ENCODE measurements at places on chromosomes 1 and 21. TPM values are rescaled to one million over a fixed set of nuclear protein-coding genes. Genes with fewer than 3 reads are reported as not detected.

DNA sequence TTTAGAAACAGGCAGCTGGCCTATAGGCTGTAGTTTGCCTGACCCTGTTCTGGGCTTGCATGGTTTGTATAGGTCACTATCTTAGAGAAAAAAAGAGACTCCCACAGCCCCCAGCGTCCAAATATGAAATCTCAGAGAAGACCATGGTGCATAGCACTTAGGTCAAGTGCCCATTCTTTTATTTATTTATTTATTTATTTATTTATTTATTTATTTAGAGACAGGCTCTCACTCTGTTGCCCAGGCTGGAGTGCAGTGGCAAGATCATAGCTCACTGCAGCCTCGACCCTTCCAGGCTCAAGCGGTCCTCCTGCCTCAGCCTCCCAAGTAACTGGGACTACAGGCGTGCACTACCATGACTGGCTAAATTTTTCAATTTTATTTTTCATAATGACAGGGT is 50.8 kb upstream of the ARTN start:
- H3K4me1 ChIP-seq: peaks cover 11% of the 10 kb centered on the region
- no peak for DNase-seq
- no peaks in the 10 kb centered on the region for H3K36me3 ChIP-seq
- H3K4me3 ChIP-seq: no peak overlapping the region
- H3K27me3 ChIP-seq: no peaks in the 10 kb centered on the region
- H3K27ac ChIP-seq: no peak overlapping the region

GRCh38 chr1:2986549-2987305 is 34.5 kb upstream of the ACTRT2 start:
- DNase-seq: no peak
- no peaks in the 10 kb centered on the region for H3K27me3 ChIP-seq
- H3K36me3 ChIP-seq: no peaks in the 10 kb centered on the region
- no peak overlapping the region for H3K4me3 ChIP-seq
- no peak overlapping the region for H3K27ac ChIP-seq
- H3K4me1 ChIP-seq: no peaks in the 10 kb centered on the region

DNA sequence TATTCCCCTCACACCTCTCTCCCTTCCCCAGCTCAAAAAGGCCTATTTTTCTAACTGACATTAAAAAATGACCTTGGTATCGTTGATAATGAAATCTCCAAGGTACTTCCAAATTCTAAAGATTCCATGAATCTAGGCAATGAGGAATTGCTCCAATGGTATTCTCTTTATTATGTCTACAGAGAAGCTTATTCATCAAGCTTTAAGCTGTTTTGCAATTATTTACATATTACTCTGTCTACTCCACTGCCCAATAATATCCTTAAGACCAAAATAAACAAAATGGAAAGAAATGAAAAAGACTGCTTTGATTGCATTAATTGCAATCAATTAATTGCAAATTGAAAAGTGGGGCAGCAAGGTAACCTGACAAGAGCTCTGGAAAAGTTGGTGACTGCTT is 7.9 kb downstream of the PLPP3 start:
- H3K27ac ChIP-seq: no peak overlapping the region
- H3K27me3 ChIP-seq: no peaks in the 10 kb centered on the region
- no peak for DNase-seq
- H3K36me3 ChIP-seq: no peaks in the 10 kb centered on the region

- no peak overlapping the region for H3K4me3 ChIP-seq
- no peaks in the 10 kb centered on the region for H3K36me3 ChIP-seq
- H3K4me1 ChIP-seq: peaks cover 4% of the 10 kb centered on the region
- peaks cover 11% of the 10 kb centered on the region for H3K27me3 ChIP-seq
These were observed 62.7 kb downstream of the SYF2 start for GRCh38 chr1:25169610-25170009.

DNA sequence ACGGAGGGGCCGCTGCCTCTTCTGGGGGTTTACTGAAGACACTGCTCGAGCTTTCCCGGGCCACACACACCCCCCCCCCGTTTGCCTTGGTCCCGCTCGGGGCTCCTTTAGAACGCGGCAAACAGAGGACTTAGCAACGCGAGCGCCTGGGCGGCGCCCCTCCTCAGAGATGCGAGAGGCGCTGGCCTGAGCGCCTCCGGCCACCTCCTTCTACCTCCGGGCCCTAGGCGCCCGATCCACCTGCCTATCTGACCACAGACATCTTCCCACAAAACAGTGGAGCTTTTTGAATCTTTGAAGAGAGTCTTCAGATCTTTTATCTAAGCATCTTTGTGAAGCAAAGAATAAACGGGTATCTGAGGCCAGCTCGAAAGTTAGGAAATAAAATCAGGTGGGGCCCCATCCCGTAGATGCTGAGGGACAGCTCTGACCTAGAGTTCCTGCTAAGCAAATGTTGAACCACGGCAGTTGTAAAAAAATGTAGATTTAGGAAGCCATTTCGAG is 436 bp upstream of the TTLL7 start:
- no peak for DNase-seq
- no peaks in the 10 kb centered on the region for H3K36me3 ChIP-seq
- H3K27ac ChIP-seq: no peak overlapping the region
- peak overlapping the region; percentile 71 for H3K4me3 ChIP-seq

DNA sequence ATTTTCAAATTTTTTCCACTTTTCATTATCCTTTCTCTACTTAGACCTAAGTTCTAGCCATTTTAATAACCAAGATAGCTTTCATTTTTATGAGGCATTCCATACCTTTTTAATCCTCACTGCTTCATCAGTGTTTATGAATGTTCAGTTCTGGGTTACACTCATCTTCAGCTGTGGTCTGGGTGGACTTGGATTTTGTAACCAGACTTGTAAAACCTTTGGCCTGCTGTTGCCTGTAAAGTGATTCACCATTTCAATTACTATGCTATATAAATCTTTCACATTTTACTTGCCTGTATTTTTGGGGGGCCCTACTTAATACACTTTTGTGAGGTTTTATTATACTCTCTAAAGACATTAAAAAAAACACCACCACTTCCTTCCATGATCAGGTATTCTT is 46.2 kb downstream of the USP25 start:
- H3K4me1 ChIP-seq: no peaks in the 10 kb centered on the region
- DNase-seq: no peak
- H3K27me3 ChIP-seq: no peaks in the 10 kb centered on the region
- peaks cover 4% of the 10 kb centered on the region for H3K36me3 ChIP-seq

DNA sequence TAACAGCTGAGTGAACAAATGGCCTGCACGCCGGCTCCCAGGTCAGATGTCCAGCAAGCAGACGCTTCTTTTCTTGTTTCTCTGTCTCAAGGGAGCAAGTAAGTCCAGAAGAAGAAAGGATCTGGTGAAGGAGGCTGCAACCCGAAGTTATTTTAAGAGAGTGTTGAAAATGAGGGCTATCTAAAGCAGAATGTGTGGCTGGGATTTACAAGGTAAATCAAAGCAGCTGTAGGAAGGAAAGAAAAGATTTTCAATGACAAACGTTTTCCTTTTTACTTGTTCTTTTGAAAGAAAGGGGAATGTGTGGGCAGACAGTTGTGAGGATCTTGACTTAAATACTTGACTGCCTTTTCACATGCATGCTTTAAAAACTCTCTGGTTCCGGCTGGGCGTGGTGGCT is 311.5 kb downstream of the KIF26B start:
- DNase-seq: no peak
- no peaks in the 10 kb centered on the region for H3K36me3 ChIP-seq
- H3K4me1 ChIP-seq: no peaks in the 10 kb centered on the region
- H3K27ac ChIP-seq: no peak overlapping the region

- H3K4me3 ChIP-seq: no peak overlapping the region
- H3K4me1 ChIP-seq: no peaks in the 10 kb centered on the region
- DNase-seq: no peak
- no peaks in the 10 kb centered on the region for H3K27me3 ChIP-seq
These were observed 93.3 kb upstream of the ADAMTS5 start for GRCh38 chr21:27060190-27060589.

DNA sequence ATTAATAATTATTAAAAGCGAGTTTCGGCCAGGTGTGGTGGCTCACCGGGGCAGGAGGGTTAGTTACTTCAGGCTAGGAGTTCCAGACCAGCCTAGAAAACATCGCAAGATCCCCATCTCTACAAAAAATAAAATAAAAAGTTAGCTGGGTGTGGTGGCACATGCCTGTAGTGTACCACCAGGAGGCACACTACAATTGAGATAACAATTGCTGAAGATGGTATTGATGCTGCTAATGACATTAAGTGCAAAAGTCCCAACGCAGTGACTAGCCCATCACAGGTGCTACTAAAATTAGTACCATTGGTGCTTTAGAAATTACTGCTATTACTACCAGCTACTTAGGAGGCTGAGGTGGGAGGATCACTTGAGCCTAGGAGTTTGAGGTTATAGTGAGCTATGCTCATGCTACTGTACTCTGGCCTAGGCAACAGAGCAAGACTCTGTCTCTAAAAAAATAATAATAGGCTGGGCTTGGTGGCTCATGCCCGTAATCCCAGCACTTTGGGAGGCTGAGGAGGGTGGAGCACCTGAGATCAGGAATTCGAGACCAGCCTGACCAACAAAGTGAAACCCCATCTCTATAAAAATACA is 156.6 kb downstream of the GREM2 start:
- no peak overlapping the region for H3K27ac ChIP-seq
- H3K36me3 ChIP-seq: no peaks in the 10 kb centered on the region
- H3K4me3 ChIP-seq: no peak overlapping the region
- peak; percentile 5 for DNase-seq
- no peaks in the 10 kb centered on the region for H3K4me1 ChIP-seq

DNA sequence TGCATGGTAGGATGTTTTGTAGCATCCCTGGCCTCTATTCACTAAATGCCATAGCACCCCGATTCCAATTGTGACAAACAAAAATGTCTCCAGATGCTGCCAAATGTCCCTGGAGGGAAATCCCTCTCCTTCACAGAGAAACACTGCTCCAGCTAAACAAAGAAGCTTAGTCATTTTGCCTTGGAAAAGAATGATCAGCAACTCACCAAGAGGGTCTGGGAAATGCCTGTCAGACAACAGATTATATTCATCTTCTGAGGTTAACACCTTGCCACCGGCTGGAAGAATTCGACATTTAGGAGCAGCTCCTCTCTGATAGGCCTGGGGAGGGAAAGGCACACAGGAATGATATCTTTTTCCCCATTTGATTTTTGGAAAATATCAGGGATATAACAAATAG is 84.4 kb downstream of the NIBAN1 start:
- no peak for DNase-seq
- H3K27me3 ChIP-seq: no peaks in the 10 kb centered on the region

DNA sequence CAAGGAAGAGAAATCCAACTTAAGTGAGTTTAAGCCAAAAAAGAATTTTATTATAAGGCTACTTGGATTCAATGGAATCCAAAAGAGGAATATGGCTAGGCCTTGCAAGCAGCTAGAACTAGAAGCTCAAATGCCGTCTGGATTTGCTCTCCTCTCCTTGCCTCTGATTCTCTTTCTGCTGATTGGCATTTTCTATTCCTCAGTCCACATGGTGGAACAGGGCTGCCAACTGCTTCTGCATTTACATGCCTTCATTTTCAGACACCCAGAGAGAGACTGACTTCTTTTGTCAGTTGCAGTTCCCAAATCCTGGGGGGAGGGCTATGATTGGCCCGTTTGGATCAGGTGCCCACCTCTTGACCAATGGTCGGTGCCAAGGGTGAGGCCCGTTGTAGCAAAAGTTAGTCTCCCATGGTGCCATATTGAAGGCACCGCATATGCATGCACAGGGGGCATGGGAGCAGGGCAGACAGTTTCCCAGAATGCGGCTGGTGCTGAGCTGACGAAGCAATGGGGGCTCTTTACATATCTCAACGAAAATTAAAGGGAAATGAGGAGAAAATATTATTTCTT is 18.3 kb downstream of the ZBTB18 start:
- no peaks in the 10 kb centered on the region for H3K36me3 ChIP-seq
- H3K4me1 ChIP-seq: peaks cover 10% of the 10 kb centered on the region
- H3K27ac ChIP-seq: no peak overlapping the region
- no peak for DNase-seq
- H3K27me3 ChIP-seq: peaks cover 7% of the 10 kb centered on the region
- H3K4me3 ChIP-seq: no peak overlapping the region

GRCh38 chr1:8431019-8431418 is 113.1 kb downstream of the SLC45A1 start:
- DNase-seq: peak; percentile 18
- peaks cover 49% of the 10 kb centered on the region for H3K4me1 ChIP-seq
- H3K36me3 ChIP-seq: no peaks in the 10 kb centered on the region
- H3K27ac ChIP-seq: peak overlapping the region; percentile 32

GRCh38 chr1:178946416-178946815 is 75.5 kb upstream of the ANGPTL1 start:
- H3K27me3 ChIP-seq: no peaks in the 10 kb centered on the region
- H3K4me3 ChIP-seq: no peak overlapping the region
- H3K27ac ChIP-seq: no peak overlapping the region
- no peaks in the 10 kb centered on the region for H3K36me3 ChIP-seq
- no peaks in the 10 kb centered on the region for H3K4me1 ChIP-seq
- DNase-seq: no peak

DNA sequence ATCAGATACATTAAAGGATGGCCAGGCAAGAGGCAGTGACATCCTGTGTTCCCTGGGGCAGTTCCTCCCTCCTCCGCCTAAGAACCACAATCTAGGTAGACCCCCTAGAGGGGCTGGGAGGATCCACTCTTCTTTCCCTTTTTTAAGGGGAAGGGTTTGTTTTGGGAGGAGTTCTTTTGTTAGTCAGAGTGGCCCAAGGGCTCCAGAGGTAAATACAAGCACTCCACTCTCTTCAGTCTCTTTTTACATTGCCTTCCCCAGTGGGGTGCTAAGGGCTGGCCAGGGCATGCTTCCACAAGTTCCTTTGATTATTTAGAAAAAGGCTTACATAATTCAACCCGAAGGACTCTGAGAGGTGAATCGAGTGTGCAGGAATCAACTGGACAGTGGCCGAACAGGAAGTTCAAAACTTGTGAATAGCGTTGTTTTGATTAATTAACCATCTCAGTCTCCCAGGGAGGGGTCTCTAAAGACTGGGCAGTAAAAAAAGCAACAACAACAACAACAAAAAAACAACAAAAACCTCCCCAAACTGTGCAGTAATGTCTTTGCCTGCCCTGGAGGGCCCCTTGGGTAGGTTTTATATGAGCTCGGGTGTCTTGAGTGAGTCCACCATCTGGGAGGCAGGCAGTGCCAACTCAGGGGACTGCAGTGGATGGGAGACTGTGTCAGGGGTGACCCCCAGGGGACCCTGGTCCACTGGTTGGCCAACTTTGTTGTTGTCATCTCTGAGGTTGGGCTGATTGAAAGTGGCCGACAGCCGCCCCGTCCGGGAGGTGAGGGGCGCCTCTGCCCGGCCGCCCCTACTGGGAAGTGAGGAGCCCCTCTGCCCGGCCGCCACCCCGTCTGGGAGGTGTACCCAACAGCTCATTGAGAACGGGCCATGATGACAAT is 33.2 kb upstream of the ENO1 start:
- no peak for DNase-seq
- peaks cover 23% of the 10 kb centered on the region for H3K27me3 ChIP-seq
- H3K36me3 ChIP-seq: no peaks in the 10 kb centered on the region
- H3K4me3 ChIP-seq: no peak overlapping the region

- no peaks in the 10 kb centered on the region for H3K4me1 ChIP-seq
- no peak for DNase-seq
- H3K4me3 ChIP-seq: no peak overlapping the region
- H3K27ac ChIP-seq: no peak overlapping the region
- H3K36me3 ChIP-seq: no peaks in the 10 kb centered on the region
These were observed 6.6 kb downstream of the PAPPA2 start for GRCh38 chr1:176469450-176470010.

The LCE1A gene
- total RNA-seq: not detected

The MROH7 gene
- 0.23 TPM for total RNA-seq
